Pulmonary artery endothelial cell (primary cell): ENCODE measurements at places on chromosomes 1 and 21.

DNA sequence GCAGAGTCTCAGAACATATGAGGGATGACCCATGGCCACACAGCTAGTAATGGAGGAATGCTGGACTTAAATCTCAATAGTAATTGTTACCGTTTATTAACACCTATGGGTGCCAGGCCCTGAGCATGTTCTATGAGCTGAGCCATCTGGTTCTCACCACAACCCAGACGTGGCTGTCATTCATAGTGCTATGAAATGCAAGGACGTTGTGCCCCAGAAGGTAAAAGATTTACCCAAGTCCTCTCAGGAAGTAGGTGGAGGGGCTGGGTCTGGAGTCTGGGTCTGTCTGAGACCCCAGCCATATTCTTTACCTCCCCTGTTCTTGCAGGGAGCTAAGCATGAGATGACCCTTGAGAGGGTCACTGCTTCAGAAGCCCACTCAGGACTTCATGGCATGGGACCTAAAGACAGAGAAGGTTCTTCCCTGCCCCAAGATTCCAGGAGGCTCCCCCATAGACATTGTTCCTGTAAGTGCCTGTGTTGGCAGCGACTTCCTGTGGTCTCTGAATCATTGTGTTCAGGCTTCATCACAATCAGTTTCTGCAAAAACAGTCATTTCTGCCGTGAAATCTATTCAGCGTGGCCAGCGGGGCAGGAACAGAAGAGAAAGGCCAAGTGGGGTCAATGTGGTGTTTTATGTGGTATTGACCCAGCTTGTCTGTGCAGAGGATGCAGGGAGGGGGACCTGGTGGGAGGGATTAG lies 475.4 kb downstream of the PTPRU start:
- peak; percentile 30 for DNase-seq

DNA sequence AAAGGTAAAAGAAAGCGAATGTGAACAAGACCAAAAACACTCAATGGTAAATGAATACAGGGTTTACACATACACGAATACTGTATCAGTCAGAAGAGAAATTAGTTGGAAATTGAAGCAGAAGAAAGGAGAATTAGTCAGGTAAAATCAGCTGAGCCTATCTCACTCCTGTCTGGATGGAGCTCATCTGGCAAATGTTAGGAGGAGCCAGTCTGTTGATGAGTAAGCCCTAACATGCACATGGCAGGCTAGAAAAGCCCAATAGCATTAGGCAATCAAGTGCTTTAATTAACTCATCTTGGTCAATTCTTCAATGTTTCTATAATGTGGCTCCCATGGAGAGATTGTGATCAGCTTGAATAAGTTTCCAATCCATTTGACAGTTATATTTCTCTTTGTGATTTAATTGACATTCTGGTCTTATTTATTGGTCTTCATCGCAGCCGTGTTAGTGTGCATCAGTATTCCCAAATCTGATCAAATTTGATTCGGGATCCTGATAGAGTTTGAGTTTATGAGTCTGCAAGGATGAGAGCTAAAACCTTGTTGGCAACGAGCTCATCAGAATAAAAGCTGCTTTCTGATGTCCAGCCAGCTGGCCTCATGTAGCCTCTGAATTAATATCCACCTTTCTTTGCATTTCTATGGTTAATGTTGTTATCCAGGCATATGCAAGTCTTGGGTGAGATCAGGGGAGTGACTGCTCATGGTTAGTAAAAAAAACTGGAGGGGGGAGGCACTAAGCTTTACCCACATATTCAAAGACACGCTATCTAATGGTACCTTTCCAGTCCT lies 22.1 kb upstream of the KCNA10 start:
- no peak for DNase-seq

GRCh38 chr1:161052899-161053298 lies 7.1 kb upstream of the USF1 start:
- DNase-seq, result no peak

DNA sequence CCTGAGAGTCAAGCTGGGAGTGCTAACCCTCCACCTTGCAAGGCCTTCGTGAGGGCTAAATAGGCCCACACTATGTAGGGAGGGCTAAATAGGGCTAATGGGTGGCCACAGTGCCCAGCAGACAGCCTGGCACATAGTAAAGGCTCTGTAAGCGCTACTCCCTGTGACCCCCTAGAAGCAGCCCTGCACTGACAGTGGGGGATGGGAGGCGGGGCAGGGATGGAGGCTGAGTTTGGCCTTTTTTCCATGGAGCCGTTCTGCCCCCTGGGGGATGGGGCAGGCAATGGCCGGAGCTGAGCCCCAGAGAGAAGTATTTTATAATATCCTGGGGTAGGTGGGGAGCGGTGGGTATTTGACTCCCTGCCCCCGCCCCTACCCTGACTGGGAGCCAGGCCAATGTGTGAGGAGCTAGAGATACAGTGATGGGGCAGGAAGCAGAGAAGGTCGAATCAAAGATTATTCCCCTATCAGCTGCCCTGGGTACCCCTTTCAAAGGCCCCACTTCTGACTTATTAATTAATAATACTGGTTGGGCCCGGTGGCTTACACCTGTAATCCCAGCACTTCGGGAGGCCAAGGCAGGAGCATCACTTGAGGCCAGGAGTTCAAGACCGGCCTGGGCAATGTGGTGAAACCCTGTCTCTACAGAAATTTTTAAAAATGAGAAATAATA lies 42.3 kb downstream of the LACTBL1 start:
- no peak for DNase-seq

DNA sequence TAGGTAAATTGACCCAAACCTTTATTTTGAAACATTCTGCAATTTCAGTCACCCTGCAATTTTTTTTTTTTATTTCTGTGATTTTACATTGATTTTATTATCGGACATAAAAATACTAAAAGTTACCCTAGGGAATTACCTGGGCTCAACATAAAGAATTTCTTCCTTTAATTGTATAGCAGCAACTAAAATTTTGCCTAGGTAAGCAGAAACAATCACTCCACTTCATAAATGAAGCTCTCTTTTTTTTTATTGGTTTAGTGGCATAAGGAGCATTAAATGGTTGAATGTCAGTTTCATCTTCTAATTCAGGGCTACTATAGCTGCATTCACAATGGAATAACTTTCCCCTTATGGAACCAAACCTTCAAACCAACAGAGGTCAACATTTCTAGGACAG lies 15.3 kb upstream of the OR2M4 start:
- no peak for DNase-seq

DNA sequence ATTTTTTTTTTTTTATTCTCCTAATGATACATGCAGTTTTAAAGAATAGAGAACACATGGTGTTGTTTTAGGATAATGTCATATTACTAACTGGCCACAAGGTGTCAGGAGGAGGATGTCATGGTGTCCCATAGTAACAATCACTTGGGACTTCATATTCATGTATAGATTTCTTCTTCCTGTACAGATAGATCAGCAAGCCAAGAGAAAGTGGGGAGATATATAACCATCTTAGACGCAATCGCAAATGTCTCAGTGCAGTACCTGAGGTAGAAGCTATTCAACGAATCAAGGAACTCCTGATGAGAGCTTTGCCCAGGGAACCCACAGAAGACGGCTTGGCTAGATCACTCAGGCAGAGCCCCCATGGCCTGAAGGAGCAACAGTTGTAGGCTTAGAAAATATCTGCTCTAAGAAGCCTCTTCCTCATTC lies 12.3 kb downstream of the OR2T11 start:
- DNase-seq, result no peak

- no peak for DNase-seq
These were observed 26.6 kb downstream of the PAFAH2 start for GRCh38 chr1:25971066-25971810.

DNA sequence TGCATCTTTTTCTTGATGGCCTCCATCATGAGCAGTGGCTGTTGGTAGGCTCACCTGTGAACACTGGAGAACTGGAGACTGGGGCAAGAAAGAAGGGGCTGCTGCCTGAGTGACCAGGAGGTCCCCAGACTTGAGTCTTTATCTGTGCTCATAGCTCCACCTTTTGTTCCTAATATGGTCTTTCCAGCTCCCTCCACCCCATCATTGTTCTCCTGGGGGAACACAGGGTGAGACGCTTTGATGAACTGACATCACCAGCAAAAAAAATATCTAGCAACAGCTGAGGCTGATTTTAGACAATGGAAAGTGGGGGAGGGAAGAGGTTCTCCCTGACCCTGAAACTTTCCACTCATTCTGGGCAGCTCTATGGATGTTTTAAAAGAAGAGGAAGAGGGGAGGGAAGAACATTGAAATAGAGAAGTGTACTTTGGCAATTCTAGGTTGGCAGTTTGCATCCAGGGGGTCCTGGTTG lies at the start of gene TPM3:
Gene TPM3 (minus strand): TSS at position 111 of the 472 bp plus-strand sequence. CDS start 82 bp downstream, at position 29.
- peak; percentile 55 for DNase-seq

- no peak for DNase-seq
These were observed 359.8 kb downstream of the DUSP10 start for GRCh38 chr1:221381910-221382623.

DNA sequence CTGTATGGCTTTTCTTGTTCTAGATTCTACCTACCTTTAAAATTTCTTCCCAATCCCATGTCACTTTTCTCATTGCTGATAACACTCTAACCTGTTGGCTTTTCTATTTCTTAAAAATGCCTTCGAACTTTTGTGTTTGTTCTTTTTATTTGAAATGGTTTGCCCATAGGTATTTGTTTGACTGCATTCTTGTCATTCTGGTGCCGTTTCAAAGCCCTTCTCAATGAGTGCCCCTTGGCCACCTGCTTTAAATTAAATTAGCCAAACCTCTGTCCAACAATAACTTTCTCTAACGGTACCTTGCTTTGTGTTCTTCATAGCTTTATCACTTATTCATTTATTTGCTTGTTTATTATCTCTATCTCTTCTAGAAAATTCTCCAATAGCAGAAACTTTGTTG lies 38.9 kb downstream of the KCTD3 start:
- DNase-seq, result no peak

DNA sequence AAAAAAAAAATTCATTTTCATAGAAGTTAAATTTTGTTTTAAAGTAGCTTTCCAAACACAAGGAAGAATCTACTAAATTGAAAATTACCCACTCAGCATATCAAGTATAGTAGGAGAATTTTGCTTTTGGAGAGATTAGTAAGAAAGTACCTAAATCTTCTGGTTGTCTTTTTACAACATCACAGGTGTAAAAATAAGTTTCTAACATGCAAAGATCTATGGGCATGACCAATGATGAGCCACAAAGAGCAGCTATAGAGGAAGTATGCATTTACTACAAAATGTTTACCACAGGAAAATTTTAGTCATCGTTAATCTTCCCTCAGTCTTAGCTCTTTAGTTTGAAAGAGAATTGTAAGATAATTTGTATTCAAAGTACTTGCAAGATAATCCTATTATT lies 28.1 kb downstream of the ANGPTL3 start:
- no peak for DNase-seq

- no peak for DNase-seq
These were observed 2.1 kb upstream of the CAPN8 start for GRCh38 chr1:223667484-223668182.

GRCh38 chr1:208475449-208475848 lies 231.3 kb upstream of the PLXNA2 start:
- DNase-seq, result no peak

- no peak for DNase-seq
These were observed 164.6 kb downstream of the ACTL8 start for GRCh38 chr1:17919525-17920439.

DNA sequence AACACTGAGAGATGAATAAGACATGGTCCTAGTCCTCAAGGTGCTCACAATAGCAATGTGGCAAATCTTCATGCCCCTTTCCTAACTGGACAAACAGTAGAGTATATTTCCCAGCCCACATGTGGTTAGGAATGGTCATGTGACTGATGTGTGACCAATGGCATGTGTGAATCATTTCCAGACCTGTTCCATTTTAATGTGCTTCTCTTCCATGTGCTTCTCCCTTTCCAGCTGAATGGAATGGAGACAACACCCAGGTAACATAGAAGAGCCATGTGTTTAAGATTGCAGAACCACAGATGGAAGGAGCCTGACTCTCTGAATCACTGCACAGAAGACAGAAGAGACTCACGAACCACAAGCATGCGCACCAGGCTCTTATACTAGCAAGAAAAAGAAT lies 409.9 kb upstream of the NFIA start:
- no peak for DNase-seq

GRCh38 chr1:203986887-203987461 lies 85.9 kb upstream of the SOX13 start:
- no peak for DNase-seq

DNA sequence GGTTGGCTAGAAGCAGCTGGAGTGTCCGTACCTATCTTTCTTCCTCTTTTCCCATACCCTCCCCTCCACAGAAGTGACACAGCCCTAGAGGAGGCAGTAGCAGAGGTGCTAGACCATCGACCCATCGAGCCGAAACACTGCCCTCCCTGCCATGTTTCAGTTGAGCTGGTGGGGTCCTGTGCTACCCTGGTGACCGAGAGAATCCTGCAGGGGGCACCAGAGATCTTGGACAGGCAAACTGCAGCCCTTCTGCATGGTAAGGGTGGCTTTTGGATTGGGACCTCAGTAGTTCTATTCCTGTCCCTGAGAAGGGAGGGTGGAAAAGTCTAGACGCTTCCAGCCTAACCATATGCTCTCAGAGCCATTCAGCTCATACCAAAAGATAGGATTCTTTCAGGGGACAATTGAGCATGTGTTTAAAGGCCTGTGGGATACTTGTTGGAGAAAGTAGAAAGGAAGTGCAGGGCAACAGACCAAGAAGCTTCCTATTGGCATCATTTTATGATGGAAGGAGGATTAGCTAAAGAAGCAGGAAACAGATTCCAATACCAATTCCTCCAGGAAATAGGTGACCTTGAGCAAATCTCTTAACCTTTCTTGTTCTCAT lies 11.7 kb upstream of the BNIPL start:
- DNase-seq, result peak; percentile 29

DNA sequence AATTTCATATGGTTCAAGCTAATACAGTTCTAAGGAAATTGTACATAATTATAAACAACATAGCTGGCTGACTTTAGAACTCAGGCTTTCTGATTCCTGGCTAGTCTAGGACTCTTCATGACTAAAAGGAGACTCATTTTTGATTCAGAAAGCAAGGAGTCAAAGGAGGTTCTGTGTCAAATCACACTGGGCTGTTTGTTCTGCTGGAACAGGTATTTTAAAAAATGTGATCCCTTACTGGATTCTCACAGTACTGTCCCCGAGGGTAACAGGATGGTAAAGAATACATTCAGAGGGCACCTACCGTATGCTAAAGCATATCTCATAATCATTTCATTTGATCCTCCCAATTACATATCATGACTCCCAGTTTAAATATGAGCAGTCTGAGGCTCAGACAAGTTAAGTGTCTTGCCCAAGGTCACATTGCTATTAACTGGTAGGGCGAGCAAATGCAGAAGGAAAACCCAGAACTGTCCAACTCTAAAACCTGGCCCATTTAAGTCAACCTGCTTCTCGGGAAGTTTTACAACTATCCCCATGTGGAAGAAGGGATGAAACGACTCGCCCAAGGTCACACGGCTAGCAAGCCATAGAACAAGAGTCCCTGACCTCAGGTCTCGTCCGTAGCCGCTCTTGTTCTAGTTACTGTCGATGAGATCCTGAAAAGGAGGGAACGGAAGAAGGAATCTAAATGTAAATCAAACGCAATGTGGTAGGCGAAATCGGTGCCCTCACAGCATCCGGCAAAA lies 675 bp downstream of the MYSM1 start:
- no peak for DNase-seq

- DNase-seq, result no peak
These were observed 5.7 kb downstream of the GFI1 start for GRCh38 chr1:92480813-92481598.
